ENCODE measurements at places on chromosomes 7 and 10.

DNA sequence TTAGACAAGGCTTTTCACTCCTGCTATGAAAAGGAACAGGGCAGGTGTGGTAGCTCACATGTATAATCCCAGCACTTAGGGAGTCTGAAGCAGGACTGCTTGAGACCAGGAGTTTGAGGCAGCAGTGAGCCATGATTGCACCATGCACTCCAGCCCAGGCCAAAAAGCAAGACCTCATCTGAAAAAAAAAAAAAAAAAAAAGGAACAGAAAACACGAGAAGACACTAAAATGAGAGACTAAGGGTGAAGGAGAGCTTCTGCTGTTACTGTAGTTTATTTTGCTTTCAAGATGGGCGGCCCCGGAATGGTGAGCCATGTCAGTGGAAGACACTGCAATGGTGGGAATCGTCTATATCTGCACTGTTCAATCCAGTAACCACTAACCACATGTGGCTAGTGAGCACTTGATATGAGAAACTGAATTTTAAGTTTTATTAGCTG lies 9.9 kb downstream of the PIP4K2A start:
- no peak for DNase-seq

- DNase-seq: no peak
Observed at GRCh38 chr10:132111871-132112341, 46.2 kb downstream of the JAKMIP3 start.

DNA sequence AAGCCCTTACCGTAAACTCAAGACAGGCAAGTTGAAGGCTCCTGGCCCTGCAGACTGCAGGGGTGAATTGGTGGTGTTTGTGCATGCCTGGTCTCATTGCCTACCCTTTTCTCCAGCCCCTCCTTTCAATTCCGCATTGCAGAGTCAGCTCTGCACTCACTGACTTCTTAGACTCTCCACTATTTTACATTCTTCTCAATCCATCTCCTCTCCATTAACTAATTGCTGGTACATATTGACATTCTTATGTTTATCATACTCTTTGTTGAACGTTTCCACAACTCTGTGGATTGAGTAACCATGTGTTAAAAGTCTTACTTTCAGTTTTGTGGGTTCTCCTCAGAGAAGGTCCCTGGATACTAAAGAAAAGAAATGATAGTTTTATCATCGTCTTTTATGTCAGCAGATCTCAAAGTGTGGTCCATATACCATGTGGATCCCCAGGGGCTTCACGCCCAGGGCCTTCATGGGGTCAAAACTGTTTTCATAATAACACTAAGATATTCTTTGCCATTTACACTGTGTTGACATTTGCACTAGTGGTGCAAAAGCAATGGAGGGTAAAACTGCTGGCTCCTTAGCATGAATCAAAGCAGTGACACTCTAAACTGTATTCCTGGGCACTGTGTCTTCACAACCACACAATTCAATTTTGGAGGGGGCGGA lies 135.4 kb upstream of the FZD1 start:
- DNase-seq: no peak

GRCh38 chr7:111436608-111437007 lies 125.7 kb downstream of the IMMP2L start:
- DNase-seq: no peak

- peak; percentile 80 for DNase-seq
Observed at GRCh38 chr7:108408296-108408991, 47.8 kb downstream of the NRCAM start.

GRCh38 chr10:62506371-62506770 lies 132.2 kb downstream of the ZNF365 start:
- no peak for DNase-seq

GRCh38 chr7:34320926-34321661 lies 336.9 kb upstream of the NPSR1 start:
- peak; percentile 73 for DNase-seq

GRCh38 chr10:100972904-100973535 lies 3.7 kb downstream of the SEMA4G start:
- no peak for DNase-seq

- no peak for DNase-seq
Observed at GRCh38 chr10:120732067-120732466, 119.1 kb upstream of the WDR11 start.

DNA sequence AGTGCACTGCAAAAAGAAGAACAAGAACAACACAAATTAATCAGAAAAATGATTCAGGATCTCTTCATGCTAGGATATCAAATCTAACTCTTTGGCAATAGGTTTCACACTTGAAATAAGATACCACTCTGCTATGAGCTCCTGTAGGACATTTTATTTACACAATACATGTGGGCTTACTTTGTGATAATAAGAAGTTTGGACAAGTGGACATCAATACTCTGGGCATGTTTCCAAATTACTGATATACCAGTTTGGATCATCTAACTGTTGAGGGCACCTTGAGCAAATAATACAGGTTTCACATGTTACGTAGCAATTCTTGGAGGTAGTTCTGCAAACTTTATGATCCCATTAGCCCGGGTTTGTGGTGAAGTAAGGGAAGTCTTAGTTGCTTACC lies 59.8 kb downstream of the CPVL start:
- DNase-seq: peak; percentile 89

DNA sequence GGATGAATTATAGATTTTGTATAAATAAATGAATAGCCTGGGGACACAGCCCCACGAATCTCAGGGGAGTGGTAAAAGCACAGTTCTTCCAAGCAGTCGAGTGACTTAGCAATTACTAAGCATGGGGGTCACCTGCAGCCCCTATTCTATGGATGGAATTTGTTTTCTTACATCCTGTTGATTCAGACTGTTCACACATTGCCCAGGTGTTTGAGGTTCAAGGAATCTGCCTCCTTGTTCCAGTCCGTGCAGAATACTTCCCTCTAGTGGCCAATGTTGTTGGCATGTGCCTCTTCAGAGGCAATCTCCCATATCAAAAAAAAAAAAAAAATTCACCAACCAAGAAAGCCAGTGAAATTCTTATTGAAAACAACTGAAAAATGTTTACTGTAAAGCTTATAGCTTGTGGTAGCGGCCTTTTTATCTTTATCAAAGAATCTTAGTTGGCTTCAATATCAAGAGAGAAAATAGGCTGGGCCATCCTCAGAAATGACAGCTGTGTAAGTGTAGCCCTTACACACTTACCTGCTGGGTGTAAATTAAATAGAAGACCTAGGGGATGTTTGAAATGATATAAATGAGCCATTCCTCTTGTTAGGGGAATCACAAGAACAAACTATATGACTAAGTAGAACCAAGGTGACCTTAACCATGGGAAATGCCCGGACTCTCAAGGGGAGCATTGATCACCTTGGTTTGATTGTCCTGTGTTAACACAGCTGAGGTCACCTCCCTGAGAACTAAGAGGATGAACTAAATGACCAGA lies 7.8 kb downstream of the LIPM start:
- DNase-seq: peak; percentile 92

- DNase-seq: peak; percentile 32
Observed at GRCh38 chr7:130013241-130013640, 37.9 kb downstream of the ZC3HC1 start.

GRCh38 chr10:30027057-30028005 lies 32.1 kb downstream of the JCAD start:
- DNase-seq: peak; percentile 67

Measured in NCI-H69 (cell line).